ENCODE measurements at places on chromosomes 1 and 21.

DNA sequence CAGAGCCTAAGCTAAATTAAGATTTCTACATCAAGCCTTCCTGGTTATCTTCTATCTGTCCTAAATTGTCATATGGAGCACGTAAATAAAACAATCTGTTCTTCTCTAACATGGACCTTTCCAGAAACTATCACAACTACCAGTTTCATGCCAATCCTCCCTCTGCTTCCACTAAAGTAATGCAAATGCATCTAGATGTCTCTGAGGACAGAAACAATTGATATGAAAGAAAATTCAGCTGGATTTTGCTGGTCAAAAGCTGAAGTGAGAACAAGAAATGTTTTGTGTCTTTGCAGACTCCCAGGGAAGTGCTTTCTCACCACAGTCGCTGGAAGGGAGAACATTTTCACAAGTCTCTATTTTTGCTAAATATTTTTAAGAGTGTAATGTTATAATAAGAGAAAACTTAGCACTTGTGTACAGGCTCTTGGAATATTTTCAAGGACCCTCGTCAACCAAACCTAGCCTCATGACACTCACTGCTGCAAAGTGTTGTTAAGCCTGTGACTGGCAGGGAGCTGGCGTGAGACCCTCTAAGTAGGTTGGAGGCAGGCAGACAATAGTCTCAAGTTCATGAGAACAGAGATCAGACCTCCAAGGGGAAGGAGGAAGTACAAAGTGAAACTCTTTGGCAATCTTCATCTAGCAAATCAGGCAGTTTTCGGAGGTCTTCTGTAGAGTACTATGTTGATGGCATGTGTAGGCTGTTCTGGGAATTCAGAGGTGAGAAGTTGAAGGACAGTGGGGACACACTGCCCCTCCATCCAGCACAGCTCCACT, 38.8 kb downstream of the DNASE2B start:
- no peak for DNase-seq

DNA sequence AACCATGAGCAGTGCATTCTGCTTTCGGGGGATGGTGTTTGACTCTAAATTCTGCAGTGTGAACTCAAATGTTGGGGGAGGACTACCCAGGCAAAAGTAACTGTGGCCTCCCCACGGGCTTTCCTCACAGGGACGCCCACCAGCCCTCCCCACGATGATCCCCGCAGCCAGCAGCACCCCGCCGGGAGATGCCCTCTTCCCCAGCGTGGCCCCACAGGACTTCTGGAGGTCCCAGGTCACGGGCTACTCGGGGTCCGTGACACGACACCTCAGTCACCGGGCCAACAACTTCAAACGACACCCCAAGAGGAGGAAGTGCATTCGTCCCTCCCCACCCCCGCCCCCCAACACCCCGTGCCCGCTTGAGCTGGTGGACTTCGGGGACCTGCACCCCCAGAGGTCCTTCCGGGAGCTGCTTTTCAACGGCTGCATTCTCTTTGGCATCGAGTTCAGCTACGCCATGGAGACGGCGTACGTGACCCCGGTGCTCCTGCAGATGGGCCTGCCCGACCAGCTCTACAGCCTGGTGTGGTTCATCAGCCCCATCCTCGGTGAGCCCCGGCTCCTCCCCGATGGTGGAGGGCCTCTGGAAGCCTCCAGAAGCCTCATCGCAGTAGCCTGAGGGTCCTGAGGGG, 6.4 kb downstream of the SLC45A1 start:
- DNase-seq: no peak

GRCh38 chr1:81439046-81439823, 361.5 kb upstream of the ADGRL2 start:
- DNase-seq: no peak

GRCh38 chr1:237867380-237867888, 23.3 kb downstream of the ZP4 start:
- DNase-seq: no peak
